Lower lobe of right lung (tissue), 2 donors: ENCODE measurements at places on chromosomes 4 and X.
A peak's percentile ranks its signal among the peaks of the same experiment; 100 is the strongest.

- peak; percentile 89 for DNase-seq
Observed at GRCh38 chr4:84582988-84583875, at the start of gene CDS1. TSS of gene CDS1 (plus strand) at chr4:84583127. CDS start at chr4:84583402, 275 bp downstream.

DNA sequence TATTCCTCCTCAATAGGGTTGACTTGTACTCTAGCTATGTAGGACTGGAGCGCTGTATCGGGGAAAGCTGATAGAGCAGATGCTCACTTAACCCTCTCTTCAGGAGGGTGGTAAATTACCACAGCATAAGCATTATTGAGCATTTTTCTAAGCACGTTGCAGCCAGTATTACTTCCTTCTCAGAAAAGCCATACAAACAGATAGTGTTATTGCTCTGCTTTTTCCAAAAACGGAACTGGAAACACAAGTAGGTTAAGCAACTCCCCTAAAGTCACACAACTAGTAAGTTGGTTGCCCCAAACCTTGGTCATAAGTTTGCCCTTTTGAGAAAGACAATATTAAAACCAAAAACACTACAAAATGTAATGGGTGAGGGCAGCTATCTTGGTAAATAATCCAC lies 73.9 kb downstream of the REELD1 start:
- no peak for DNase-seq

- no peak for DNase-seq
Observed at GRCh38 chr4:27181693-27182092, 321.1 kb downstream of the STIM2 start.

DNA sequence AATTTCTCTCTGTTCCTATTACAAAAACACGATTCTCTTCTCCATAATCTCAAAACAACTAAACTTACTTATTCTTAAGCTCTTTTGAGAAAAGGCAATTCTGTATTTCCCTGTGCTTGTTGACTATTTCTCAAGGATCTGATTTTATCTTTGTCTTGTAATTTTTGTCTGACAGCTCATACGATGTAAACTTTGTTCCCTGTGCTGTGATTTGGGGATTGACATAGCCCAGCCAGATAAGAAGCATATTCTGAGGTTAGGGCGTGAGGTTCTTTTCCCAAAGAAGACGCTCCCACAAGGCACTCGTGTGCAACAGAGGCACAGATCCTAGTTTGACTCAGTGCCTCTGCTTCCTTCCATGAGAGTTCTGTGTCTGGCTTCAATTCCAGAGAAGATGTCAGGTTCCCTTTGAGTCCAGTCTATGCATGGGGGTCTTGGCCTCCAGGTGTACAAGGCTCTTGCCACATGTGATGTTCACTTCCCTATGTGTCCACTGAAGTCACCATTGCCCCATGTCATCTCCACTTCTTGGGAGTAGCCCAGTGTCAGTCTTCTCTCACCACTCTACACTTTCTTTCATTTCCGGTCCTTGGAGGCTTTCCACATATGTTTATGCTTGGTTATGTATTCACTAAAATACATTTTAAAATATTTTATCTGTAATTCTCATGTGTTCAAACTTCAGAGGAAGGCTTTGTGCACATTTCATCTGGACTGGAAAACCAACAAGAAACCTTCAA lies 94.8 kb downstream of the MID1 start:
- DNase-seq = no peak

DNA sequence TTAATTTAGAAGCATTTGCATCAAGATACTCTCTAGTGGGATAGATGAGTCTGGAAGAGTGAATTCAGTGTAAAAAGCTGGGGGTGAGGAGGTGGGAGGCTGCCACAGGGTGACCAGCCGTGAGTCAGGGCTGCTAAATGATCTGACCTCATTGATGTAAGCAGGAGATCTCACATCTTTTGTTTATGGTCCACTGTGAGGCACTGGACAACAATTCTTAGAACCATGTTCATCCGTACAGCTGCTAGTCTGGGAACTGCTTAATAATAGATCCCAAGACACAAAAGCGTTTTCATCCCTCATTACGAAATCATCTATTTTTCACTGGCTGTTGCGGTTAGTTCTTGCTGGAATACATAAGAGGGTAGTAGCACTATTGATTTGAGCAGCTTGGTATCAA lies 14.1 kb downstream of the KLF3 start:
- no peak for DNase-seq

DNA sequence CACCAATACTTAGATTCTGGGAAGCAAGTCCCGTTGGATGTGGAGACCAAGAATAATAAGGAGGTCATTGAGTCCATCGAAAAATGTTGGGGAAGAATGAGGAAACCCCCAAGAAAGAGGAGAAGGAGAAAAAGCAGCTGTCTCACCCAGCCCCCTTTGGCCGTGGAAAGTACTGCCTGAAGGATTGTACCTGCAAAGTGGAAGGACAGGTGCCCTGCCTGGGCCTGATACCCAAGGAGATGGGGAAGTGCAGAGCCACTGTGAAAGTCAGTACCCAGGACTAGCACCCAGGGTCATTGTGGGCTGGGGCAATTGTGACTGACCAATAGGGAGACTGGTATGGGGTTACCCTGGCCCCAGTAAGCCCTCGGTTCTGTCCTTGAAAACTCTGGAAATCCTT lies 13.8 kb upstream of the CFAP299 start:
- no peak for DNase-seq

DNA sequence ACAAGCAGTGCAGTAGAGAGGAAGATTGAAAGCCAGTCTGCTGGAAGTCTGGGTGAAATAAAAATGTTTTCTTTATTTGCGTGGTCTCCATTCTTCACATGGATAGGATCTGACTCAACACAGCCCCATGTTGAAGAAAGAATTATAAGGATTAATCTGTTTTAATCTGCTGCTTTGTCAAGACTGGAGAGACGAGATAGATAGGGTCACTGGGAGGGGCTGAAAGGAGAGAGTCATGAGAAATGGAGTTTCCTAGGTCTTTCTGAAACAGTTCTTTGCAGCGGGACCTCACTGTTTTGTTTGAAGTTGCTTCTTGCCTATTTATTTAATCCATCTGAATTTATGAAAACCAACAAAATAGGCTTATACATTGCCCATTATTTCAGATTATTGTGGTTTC lies 32.4 kb upstream of the RHOH start:
- no peak for DNase-seq

GRCh38 chr4:90546114-90546513 lies 418.9 kb downstream of the CCSER1 start:
- DNase-seq = no peak

- no peak for DNase-seq
Observed at GRCh38 chrX:138191998-138192397, 519.5 kb downstream of the FGF13 start.

DNA sequence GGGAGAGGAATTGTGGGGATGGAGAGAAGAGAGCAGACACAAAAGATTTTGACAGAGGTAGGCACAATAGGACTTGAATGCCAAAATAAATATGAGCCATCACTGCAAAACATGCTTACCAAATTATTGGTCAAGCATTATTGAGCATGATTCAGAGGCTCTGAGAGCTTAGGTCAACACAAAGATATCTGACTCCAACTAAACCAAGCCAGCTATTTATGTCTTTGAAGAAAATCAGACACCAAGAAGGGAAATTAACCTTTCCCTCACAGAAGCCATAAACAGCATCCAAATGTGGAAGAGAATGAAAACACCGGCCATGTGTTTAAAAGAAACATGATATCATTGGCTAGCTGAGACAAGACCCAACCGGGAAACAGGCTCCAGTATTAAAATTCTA lies 323.2 kb downstream of the RAB28 start:
- DNase-seq = no peak
